SJCRH30 (cell line): ENCODE measurements at places on chromosomes 2 and 18. TPM values are rescaled to one million over a fixed set of nuclear protein-coding genes. Genes with fewer than 3 reads are reported as not detected.

DNA sequence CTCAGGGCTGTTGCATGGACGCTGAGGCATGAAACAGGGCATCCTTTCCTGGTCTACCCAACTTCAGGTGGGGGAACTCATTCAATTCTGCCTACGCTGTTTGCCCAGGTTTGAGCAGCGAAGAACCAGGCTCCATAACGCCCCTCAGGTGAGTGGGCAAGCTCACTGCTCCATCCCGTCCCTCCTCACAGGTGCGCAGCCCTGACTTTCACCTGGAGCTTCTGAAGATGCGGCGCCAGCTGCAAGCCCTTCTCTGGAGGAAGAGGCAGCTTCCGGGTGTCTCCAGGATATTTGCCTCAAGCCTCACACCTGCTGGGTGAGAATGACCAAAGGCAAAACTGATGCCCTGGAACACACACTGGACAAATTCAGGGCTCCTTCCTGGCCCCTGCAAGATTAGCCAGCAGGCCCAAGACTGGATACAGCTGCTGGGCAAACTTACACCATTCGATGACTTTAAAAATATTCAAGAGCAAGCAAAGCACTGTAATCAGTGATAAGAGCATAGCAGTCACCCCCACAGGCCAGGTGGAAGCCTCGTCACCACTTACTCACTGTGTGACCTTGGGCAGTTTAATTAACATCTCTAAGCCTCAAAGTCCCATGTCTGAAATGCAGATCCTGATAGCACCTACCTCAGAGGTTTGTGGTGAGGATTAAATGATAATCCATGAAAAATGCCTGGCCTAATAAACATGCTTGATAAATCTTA, 97.7 kb downstream of the GYPC start:
- H3K4me3 ChIP-seq, result no peak overlapping the region
- H3K27ac ChIP-seq, result no peak overlapping the region
- no peaks in the 10 kb centered on the region for H3K4me1 ChIP-seq
- DNase-seq, result no peak
- no peaks in the 10 kb centered on the region for H3K36me3 ChIP-seq
- no peaks in the 10 kb centered on the region for H3K27me3 ChIP-seq

- H3K36me3 ChIP-seq, result no peaks in the 10 kb centered on the region
- H3K27ac ChIP-seq, result no peak overlapping the region
- H3K27me3 ChIP-seq, result no peaks in the 10 kb centered on the region; the same call in 1 of the 2 replicates
- no peak overlapping the region for H3K4me3 ChIP-seq
- no peak for DNase-seq
- H3K4me1 ChIP-seq, result no peaks in the 10 kb centered on the region
Observed at GRCh38 chr2:55887901-55888624, 35.5 kb downstream of the EFEMP1 start.

The VSNL1 gene
- total RNA-seq, result not detected in 2 replicates

The UGT1A10 gene
- not detected in 2 replicates for total RNA-seq

The SERPINB12 gene
- not detected in 2 replicates for total RNA-seq
